Lung (tissue), 17 donors: ENCODE measurements at places on chromosomes 3 and 15.

DNA sequence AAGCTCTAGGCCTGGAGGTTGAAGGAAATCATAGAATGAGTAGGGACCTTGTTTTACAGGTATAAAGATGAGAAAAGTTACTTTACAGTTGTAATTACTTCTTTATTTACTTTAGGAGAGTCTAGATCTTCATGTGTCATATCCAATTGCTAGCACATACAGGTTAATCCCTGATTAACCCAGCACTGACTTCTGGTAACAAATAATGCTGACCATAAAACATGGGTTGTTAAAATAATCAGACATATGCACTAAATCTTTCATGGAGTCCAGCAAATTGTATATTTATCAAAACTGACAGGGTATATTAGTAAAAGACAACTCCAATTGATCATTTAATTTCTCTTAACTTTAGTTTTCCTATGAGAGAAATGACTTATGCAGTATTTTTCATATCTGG lies 245.2 kb downstream of the NFKBIZ start:
- DNase-seq, result no peak

DNA sequence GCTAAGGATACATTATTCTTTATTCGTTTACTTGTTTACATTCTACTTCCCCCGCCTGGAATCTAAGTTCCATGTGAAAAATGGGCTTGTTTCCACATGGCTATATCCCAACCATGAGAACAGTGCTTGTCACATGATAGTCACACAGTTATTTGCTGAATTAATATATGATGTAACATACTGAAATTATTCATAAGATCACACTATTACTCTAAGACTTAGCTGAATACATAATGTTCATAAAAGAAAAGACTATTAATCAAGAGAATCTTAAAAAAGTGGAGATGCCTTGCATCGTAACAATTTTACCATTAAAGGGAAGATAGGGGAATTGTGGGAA lies 6.5 kb downstream of the PBRM1 start:
- no peak for DNase-seq

GRCh38 chr3:171059978-171060377 lies 33.5 kb upstream of the SLC2A2 start:
- DNase-seq, result no peak

DNA sequence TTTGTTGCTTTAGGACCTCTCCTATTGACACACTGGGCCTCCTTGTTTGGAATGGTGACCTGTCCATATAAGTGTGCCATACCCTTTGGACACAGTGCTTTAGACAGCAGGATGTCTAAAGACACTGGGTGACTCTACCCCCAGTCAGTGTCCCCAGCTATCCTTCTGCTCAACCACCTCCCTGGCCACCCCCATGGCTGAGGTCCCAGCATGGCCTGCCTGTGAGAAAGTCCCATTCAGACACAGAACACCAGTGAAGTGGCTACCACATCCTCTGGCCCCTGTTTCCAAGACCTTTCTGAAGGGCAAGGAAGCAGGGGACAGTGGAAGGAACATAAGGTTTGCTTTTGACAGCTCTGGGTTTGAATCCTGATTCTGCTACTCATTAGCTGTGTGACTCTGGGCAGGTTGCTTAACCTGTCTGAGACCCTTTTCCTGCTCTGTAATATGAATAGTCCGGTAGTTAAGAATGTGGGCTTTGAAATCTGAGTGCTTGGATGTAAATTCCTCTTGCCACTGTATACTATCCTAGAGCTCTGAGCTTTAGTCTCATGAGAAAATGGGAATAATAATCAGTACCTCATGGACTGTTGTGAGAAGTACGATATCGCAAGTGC lies 6.3 kb upstream of the AP3S2 start:
- no peak for DNase-seq

DNA sequence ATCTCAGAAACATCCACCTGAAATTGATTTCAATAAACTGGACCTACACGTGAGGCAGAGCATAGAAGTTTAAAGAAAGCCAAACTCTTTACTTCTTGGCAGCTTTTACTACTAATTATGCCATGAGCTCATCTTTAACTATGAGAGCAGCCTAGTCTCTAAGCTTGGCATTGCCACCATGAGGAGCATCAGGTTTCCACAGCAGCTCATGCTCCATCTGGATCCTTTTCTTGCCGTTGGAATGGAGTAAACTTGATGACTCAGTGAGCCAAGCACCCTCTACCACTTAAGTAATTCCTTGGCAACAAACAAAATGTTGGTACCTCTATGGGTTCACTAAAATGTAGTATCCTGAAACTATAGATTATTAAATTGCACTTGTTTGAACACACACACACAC lies 583.2 kb downstream of the EPHA3 start:
- no peak for DNase-seq

GRCh38 chr15:58269455-58270414 lies 131.6 kb downstream of the AQP9 start:
- peak; percentile 79 for DNase-seq
